ENCODE measurements at places on chromosomes 7 and 10. TPM values are rescaled to one million over a fixed set of nuclear protein-coding genes. Genes with fewer than 3 reads are reported as not detected.
A peak's percentile ranks its signal among the peaks of the same experiment; 100 is the strongest.

ZNF365 gene
- not detected for polyA plus RNA-seq

GATA3 gene
- polyA plus RNA-seq = 1.0 TPM

SAMD9 gene
- 2.9 TPM for polyA plus RNA-seq

GIMAP5 gene
- polyA plus RNA-seq = 6.5 TPM

MYL10 gene
- polyA plus RNA-seq = 9.0 TPM

- DNase-seq = no peak
Measured at GRCh38 chr7:16061630-16062029, 359.7 kb downstream of the CRPPA start.

GRCh38 chr7:47937711-47938573 is 10.3 kb downstream of the PKD1L1 start:
- DNase-seq = no peak

DNA sequence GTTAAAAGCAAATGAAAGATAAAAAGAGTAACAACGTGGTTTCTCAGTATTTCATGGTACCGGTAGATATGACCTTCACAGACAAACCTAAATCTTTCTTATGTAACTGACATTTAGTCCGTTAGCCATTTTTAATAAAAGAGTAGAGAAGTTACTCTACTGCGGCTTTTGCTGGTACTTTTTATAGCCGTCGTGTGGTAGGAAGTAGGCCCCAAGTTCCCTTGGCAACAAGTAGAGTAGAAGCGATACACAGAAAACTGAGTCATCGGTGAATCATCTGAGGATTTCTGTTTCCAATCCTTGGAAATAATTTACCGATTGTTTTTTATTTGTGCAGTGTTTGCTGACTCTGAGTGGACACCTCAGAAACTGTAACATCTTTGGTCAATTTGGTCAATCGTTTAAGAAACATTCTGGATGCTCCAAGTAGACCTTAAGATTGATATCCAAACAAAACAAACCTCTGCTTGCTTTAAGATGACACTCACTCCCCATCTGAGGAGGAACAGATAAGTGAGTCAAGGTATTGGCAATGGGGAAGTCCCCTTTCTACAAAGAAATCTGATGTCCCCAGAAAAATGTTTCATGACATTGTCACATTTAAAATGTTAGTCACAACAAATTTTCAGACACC is 63.9 kb upstream of the AHR start:
- DNase-seq = peak; percentile 14

DNA sequence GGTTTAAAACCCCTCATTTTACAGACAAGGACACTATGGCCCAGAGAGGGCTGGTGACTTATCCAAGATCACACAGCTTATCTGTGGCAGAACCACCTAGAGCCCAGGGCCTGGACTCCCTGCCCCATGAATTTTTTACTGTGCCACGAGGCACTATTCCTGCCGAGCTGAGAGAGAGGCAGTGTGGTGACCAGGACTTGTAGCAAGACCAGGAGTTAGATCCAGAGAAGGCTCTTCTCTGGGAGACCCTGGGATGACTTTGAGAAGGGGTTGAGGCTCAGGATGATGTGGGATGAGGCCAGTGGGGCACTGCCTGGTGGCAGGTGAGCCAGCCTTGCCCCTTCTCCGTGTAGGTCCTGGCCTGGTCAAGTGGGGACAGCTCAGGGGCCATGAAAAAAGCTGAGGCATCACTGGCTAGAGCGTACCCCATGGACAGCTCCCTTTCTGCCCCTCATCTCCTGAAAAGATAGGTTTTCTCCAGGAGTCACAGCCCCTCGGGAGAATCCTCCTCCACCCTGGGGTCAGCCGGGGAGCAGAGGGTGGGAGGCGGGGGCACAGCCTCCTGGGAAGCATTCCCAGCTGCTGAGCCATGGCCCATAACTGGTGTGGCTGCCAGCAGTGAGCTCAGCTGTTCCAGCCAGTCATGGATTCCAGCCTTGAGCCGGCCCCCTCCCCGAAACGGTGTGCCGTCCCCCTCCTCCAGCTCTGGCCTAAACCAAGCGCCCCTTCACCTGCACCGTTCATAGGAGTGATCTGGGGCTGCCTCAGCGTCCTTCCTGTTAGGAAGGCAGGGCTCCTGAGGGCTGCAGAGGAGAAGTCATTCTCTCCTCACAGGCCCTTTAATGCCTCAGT is 5.8 kb downstream of the FLNC start:
- peak; percentile 49 for DNase-seq

DNA sequence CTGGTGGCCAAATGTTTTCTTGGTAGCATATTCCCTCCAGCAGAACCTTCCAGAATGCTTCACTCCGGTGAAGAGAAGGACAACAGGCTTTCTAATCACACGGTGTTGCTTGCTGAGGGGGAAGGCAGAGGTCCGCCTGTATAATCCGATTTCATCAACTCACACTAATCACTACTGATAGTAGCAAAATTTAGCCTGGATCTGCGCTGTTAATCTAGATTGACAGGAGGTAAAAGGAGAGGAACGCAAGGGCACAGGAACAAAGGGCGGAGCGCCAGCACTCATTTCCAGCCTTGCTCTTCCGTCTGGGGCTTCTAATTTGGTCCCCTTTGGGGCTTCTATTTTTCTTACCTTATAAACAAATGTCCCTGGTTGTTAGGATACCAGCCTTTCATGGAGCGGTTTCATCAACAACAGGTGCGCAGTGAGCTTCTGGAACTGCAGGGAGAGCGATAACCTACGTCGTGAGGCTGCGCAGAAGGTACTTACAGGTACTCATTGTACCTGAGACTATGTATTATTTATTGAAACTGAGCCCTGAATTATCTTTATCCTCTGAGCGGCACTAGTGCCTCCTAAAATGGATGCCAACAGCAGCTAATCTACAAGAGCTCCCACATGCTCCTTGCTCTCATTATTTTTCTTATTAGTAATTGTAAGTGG is 150.6 kb downstream of the CACNB2 start:
- no peak for DNase-seq

GRCh38 chr7:16634271-16634738 is 11.2 kb downstream of the ANKMY2 start:
- no peak for DNase-seq

DNA sequence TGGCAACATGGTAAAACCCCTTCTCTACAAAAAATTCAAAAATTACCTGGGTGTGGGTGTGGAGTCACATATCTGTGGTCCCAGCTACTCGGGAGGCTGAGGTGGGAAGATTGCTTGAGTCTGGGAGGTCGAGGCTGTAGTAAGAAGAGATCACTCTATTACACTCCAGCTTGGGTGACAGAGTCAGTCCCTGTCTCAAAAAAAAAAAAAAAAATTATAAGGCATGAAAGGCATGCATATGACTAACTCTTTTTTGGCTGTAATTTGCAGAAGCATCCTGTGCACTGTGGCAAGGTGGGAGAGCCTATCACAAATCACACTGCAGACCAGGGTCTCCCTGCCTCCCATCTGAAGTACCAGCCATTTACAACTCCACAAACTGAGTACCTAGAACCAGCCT is 14.1 kb upstream of the MYPN start:
- DNase-seq = no peak

- DNase-seq = no peak
Measured at GRCh38 chr7:39592586-39592985, 26.4 kb downstream of the YAE1 start.

DNA sequence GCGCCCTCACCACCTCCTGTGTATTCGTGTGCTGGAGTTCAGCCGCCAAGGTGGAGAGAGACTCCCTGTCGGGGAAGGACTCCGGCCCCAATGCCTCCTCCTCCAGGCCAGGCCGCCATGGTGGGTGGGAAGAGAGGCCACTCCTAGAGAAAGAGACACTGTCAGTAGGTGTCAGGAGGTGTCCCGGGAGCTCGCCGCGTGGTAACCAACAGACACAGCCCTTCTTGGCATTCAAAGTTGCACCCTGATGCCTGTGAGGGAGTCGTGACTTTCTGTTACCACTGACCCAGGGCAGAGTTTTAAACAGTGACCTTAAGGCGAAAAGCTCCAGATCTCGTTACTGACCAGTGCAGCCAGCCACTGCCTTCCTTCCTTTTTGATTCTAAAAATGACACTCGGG is 155.2 kb downstream of the CUX1 start:
- DNase-seq = no peak

- peak; percentile 70 for DNase-seq
Measured at GRCh38 chr7:94510582-94511496, 1.2 kb downstream of the CASD1 start.

DNA sequence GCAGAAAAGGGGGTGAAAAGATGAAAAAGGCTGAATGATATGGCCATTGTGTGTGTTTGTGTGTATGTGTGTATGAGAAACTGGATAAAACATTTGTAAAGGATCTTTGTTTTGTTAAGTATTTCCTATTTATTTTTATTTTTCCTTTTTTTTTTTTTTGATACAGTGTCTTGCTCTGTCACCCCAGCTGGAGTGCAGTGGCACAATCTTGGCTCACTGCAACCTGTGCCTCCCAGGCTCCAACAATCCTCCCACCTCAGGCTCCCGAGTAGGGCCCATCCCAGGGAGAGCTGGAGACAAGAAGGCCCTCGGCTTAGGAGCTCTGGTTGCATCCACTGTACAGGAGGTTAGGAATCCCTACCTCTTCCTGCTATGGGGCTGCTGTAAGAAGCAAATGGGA is 6.9 kb upstream of the CALML5 start:
- DNase-seq = no peak

DNA sequence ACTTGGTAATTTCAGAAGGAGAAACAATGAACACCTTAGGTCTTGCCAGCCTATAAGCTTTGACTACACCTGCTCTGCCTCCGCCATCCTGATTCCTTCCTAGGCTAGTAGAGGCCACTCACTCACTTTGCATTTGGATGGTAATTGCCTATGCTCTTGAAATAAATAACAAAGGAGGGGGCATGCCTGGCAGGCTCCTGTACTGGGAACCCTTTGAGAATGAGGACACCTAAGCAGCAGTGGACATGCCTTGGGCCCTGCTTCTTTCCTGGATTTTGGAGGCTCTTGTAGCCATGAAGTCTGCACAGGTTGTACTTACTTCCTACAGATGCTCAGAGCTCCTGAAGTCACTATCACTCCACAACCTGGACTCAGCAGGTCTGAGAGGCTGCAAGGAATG is 65.8 kb downstream of the BLNK start:
- no peak for DNase-seq

GRCh38 chr7:53111031-53111430 is 75.6 kb downstream of the POM121L12 start:
- DNase-seq = peak; percentile 43

DNA sequence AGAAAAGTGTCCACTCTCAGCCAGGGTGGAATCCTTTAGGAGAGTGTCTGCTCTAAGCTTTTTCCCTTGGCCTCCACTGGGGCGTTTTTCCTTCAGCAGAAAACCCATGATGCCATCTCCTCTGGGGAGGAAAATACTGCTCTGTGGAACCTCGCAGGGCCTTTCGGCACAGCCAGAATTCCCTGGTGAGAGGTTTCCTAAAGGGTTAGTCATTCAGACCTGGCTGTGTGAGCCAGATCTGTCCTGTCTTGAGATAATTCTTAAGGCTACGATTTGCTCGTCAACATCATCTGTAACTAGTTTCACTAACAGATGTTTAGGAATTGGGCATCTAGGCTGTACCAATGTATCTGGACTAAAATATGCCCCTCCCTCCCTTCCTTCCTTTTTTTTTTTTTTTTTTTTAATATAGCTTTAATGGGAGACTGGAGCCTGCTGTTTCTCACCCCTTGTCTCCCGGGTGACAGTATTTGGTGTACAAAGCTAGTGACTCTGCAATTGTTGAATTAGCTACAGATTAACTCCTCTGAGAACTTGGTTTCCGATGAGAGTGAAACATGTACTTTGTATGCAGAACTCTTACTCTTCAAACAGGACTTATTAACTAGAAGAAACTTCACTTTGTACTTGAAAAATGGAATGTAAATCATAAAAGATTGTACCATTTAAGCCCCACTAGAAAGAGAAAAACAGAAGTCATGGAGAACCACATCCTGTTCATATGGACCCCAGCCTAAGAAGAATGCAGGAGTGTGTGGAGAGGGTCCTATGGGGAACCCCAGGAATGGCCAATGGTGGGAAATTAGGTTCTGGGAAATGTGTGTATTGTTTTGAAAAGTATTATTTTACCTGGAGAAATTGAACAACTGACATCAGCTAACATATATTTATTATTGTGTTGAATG is 230.9 kb downstream of the CAMK1D start:
- DNase-seq = no peak

DNA sequence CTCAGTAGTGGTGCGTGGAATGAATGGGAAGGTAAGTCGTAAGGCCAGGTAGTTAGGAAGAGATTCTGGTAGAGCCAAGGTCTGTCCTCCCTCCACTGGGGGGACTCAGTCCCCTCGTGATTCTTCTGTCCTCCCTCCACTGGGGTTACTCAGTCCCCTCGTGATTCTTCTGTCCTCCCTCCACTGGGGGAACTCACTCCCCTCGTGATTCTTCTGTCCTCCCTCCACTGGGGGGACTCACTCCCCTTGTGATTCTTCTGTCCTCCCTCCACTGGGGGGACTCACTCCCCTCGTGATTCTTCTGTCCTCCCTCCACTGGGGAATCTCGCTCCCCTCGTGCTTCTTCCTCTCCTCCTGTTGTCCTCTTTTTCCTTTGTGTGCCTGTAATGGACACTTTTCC is 125.1 kb downstream of the CELF2 start:
- no peak for DNase-seq

- DNase-seq = peak; percentile 88
Measured at GRCh38 chr10:98349508-98349922, 65.5 kb downstream of the PYROXD2 start.

DNA sequence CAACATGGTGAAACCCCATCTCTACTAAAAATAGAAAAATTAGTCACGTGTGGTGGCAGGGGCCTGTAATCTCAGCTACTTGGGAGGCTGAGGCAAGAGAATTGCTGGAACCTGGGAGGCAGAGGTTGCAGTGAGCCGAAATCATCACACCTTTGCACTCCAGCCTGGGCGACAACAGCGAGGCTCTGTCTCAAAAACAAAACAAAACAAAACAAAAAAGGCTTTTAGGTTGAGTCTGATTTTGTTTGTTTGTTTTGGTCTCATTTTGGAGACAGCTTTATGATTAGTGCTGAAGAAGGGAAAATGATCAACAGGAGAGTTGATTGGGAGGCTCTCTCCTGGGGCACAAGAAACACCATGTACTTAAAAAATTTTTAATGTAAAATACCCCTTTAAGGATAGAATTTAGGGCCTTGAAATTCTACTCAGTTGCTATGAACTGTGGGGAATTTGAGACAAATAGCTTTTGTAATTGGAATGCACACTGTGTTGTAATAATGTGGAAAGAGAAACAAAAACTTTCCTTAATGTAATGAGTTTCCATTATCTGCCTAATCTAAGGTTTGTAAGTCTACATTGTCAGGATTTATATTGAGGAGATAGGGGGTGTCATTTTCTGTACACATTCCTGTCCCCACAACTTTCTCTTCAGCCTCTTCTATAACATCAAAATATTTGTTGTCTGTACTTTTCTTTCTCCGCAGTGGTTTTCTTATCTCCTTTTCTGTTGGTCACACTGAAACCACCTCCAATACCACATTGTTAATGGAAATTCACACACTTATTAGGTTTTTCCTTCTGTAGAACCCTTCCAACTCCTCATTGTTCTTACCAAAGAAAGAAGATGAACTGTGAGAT is 41.3 kb downstream of the ARID5B start:
- DNase-seq = no peak

- DNase-seq = no peak
Measured at GRCh38 chr10:14102056-14102455, 228.7 kb downstream of the FRMD4A start.

DNA sequence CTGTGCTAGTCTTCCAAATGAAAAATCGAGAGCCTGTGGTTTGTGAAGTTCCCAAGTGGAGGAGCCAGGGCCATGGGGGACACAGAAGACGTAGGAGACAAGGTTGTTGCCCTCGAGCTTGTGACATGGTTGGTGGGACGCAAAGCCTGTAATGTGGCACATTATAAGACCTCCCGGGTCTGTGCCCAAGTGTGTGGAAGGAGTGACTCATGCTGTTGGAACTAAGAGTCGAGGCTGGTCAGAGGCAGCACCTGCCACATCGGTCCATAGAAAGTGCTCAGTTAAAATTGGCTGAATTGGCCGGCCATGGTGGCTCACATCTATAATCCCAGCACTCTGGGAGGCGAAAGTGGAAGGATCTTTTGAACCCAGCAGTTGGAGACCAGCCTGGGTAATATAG is 27.0 kb upstream of the PODXL start:
- no peak for DNase-seq
